ENCODE measurements at places on chromosomes 6 and 20. TPM values are rescaled to one million over a fixed set of nuclear protein-coding genes. Genes with fewer than 3 reads are reported as not detected.

The FAM217B gene
- total RNA-seq: 32.3 TPM

GRCh38 chr6:16474772-16475493 is 236.5 kb downstream of the GMPR start:
- H3K4me1 ChIP-seq: no peaks in the 10 kb centered on the region
- no peak for DNase-seq
- H3K27me3 ChIP-seq: no peaks in the 10 kb centered on the region
- H3K27ac ChIP-seq: no peak overlapping the region

GRCh38 chr20:34547844-34548613 is 10.5 kb upstream of the MAP1LC3A start:
- peak overlapping the region; percentile 4 for H3K27ac ChIP-seq
- H3K4me1 ChIP-seq: no peaks in the 10 kb centered on the region
- peaks cover 11% of the 10 kb centered on the region for H3K36me3 ChIP-seq
- DNase-seq: no peak

GRCh38 chr20:39338469-39339376 is 376.6 kb downstream of the DHX35 start:
- no peak for DNase-seq
- peaks cover 19% of the 10 kb centered on the region for H3K27me3 ChIP-seq
- H3K36me3 ChIP-seq: no peaks in the 10 kb centered on the region

DNA sequence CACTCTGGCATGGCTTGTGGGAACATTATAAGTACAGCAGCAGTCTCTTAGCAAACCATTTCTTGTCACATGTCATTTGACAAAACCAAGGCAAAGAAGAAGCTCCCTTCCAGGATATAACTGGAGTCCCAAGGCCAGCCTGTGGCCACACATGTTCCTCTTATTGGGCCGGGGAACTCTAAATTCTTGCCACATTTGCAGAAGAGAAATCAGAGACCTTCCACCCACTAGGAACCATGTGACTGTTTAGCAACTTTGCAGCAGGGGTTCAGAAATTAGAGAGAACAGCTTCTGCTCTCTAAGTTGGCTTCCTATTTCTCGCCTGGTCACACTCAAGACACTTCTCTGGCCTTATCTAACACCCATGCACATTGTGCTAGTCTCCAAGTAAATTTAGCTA is 20.4 kb upstream of the MEP1A start:
- H3K4me3 ChIP-seq: no peak overlapping the region
- H3K27me3 ChIP-seq: no peaks in the 10 kb centered on the region
- H3K36me3 ChIP-seq: no peaks in the 10 kb centered on the region
- H3K27ac ChIP-seq: no peak overlapping the region
- DNase-seq: no peak

GRCh38 chr6:38172739-38173410 is 353.3 kb downstream of the ZFAND3 start:
- no peaks in the 10 kb centered on the region for H3K27me3 ChIP-seq
- peaks cover 18% of the 10 kb centered on the region for H3K4me1 ChIP-seq
- peaks cover 15% of the 10 kb centered on the region for H3K36me3 ChIP-seq
- H3K4me3 ChIP-seq: no peak overlapping the region
- DNase-seq: no peak

DNA sequence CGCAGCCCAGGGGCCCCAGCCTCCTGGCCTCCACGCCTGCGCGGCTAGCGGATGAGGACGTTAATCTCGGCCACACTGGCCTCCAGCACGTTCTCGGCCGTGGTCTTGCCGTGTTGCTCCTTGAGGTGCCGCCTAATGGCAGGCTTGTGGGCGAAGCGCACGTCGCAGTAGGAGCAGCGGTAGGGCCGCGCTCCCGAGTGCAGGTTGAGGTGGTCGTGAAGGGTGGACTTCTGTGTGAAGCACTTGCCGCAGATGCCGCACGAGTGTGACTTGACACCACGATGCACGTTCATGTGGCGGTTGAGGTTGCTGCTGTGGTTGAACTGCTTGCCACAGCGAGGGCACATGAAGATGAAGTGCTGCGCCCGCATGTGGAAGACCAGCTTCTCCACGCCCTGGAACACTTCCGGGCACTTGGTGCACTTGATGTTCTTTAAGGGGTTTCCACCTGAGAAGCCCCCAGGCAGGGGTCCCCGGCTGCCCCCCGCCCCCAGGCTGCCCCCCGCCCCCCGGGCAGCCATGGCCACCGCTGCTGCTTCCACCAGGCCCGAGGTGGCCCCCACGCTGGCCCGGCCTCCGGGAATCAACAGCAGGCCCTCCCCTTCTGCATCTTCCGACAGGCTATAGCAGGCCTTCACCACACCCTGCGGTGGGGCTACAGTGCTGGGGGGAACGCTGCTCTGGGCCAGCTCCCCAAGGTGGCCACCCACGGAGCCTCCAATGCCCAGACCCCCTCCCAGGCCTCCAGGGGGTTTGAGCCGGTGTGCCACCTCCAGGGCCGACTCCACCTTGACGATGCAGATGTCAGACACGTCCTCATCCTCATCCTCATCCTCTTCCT is 1.8 kb downstream of the ZBTB12 start:
- peak overlapping the region; percentile 99 for H3K4me3 ChIP-seq
- no peaks in the 10 kb centered on the region for H3K27me3 ChIP-seq
- peaks cover 80% of the 10 kb centered on the region for H3K36me3 ChIP-seq
- H3K4me1 ChIP-seq: peaks cover 46% of the 10 kb centered on the region
- H3K27ac ChIP-seq: no peak overlapping the region

GRCh38 chr20:49518576-49518975 is 36.1 kb upstream of the KCNB1 start:
- no peak for DNase-seq
- no peaks in the 10 kb centered on the region for H3K36me3 ChIP-seq
- H3K4me3 ChIP-seq: no peak overlapping the region
- no peak overlapping the region for H3K27ac ChIP-seq

GRCh38 chr6:129748212-129748900 is 38.4 kb upstream of the ARHGAP18 start:
- H3K27me3 ChIP-seq: no peaks in the 10 kb centered on the region
- H3K4me3 ChIP-seq: no peak overlapping the region
- peak; percentile 39 for DNase-seq

DNA sequence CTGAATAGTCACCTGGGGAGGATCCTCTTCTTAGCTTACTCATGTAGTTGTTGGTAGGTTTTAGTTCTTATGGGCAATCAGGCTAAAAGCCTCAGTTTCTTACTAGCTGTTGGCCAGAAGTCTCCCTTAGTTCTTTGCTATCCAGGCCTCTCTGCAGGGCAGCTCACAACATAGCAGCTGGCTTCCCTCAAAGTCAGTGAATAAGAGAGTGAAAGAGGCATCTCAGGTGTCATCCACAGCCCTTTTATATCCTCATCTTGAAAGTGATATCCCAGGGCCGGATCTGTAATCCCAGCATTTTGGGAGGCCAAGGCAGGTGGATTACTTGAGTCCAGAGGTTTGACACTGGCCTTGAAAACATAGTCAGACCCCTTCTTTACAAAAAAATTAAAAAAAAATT is 42.1 kb upstream of the FOXA2 start:
- H3K27me3 ChIP-seq: no peaks in the 10 kb centered on the region
- no peak overlapping the region for H3K4me3 ChIP-seq
- H3K4me1 ChIP-seq: no peaks in the 10 kb centered on the region

GRCh38 chr6:169212897-169213813 is 40.5 kb downstream of the THBS2 start:
- peak; percentile 96 for DNase-seq
- no peaks in the 10 kb centered on the region for H3K27me3 ChIP-seq
- H3K27ac ChIP-seq: no peak overlapping the region
- peaks cover 39% of the 10 kb centered on the region for H3K4me1 ChIP-seq
- H3K4me3 ChIP-seq: peak overlapping the region; percentile 34
- no peaks in the 10 kb centered on the region for H3K36me3 ChIP-seq

GRCh38 chr6:143348531-143348930 is 102.0 kb downstream of the ADAT2 start:
- H3K27ac ChIP-seq: no peak overlapping the region
- H3K4me3 ChIP-seq: no peak overlapping the region
- H3K4me1 ChIP-seq: no peaks in the 10 kb centered on the region
- no peak for DNase-seq
- H3K27me3 ChIP-seq: no peaks in the 10 kb centered on the region
- H3K36me3 ChIP-seq: no peaks in the 10 kb centered on the region

- peaks cover 6% of the 10 kb centered on the region for H3K36me3 ChIP-seq
- DNase-seq: peak; percentile 60
- peaks cover 19% of the 10 kb centered on the region for H3K4me1 ChIP-seq
- H3K27ac ChIP-seq: no peak overlapping the region
Observed at GRCh38 chr6:148144917-148145521, 197.6 kb upstream of the SASH1 start.

- peaks cover 51% of the 10 kb centered on the region for H3K36me3 ChIP-seq
- H3K4me1 ChIP-seq: peaks cover 71% of the 10 kb centered on the region
- peak overlapping the region; percentile 29 for H3K27ac ChIP-seq
Observed at GRCh38 chr20:32477594-32478512, 107.3 kb downstream of the NOL4L start.

DNA sequence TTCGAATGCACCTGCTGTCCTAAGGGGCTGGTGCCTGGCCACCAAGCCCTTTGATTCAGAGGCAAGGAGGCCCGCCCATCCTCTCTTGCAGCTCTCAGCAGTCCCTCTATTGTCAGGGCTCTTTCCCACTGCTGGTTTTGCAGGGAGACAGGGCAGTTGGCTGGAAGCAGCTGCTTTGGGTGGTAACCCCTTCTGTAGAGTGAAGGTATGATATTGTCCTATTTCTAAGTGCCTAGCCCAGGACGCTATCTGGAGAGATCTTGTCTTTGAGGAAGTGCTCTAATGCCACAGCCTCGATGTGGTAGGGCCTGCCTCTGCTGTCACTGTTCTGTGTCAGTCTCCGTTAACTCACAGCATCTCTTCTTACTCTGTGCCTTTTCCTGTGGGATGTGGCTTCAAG is 5.6 kb downstream of the PLCG1 start:
- H3K4me1 ChIP-seq: peaks cover 34% of the 10 kb centered on the region
- no peak for DNase-seq
- H3K4me3 ChIP-seq: no peak overlapping the region
- no peaks in the 10 kb centered on the region for H3K27me3 ChIP-seq

DNA sequence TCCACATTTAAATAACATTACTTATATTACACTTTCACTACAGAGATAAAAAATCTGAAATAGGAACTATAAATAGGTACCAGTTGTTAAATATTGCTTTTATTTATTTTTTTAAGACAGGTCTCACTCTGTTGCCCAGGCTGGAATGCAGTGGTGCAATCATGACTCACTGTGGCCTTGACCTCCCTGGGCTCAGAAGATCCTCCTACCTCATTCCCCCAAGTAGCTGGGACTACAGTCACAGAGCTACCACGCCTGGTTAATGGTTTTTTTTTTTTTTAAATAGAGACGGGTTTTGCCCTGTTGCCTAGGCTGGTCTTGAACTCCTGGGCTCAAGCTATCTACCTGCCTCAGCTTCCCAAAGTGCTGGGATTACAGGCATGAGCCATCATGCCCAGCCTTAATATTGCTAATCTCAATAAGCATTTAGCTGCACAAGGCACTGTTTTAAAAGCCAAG is 17.3 kb downstream of the EEF1E1 start:
- peak overlapping the region; percentile 27 for H3K27ac ChIP-seq
- H3K36me3 ChIP-seq: peaks cover 25% of the 10 kb centered on the region
- H3K4me3 ChIP-seq: no peak overlapping the region

DNA sequence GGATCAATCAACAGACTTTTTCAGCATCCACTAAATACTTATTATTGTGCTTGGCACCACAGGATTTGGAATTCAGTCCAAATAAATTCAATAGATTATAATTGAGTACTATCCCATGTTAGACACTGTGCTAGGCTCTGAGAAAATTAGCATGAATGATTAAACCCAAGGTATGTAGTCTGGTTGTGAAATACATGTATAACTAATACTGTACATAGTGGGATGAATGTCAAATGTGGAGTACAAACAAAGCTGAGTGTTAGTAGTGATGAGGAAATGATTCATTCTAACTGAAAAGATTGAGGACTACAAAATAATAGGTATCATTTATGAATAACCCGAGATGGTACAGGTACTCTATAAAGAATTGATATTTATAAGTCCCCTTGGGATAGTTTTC is 111.9 kb upstream of the FLRT3 start:
- peak overlapping the region; percentile 98 for H3K27ac ChIP-seq
- H3K4me1 ChIP-seq: peaks cover 61% of the 10 kb centered on the region
- peaks cover 6% of the 10 kb centered on the region for H3K36me3 ChIP-seq
- peak overlapping the region; percentile 21 for H3K4me3 ChIP-seq
- no peaks in the 10 kb centered on the region for H3K27me3 ChIP-seq

DNA sequence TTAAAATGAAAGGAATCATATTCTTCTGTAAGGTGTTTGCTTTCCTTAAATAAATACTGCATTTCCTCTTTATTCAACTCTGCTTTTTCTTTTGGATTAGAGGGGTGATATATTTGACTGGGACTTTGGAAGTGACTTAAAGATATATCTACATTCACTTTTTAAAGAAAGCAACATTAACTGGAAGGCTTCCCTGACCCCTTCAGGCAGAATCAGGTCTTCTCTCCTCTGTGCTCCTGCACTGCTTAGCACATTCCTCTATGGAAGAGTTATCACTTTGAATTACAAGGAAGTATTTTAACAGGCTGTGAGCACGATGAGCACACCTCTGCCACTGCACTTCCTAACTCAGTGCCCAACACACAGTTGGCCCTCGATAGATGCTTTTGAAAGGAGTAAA is 59.2 kb upstream of the POU3F2 start:
- H3K36me3 ChIP-seq: no peaks in the 10 kb centered on the region
- H3K4me1 ChIP-seq: peaks cover 22% of the 10 kb centered on the region
- H3K27me3 ChIP-seq: peaks cover 13% of the 10 kb centered on the region

DNA sequence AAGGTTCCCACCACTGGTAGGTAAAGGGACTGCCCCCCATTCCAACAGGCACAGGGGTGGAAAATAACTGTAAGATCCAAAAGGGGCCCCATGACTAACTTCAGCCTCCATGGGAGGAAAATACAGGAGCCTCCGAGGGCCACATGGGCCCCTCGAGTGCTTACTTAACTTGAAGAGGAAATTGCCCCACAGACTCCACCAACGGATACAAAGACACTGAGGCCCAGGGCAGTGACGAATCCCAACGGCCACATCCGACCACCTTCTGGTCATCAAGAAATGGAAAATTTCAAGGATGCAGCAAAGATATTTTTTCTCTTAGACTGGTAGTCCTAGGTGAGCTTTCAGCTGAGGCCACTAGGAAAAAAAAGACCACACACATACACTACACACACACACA is 116.0 kb upstream of the MRPS10 start:
- peaks cover 10% of the 10 kb centered on the region for H3K4me1 ChIP-seq
- peaks cover 11% of the 10 kb centered on the region for H3K27me3 ChIP-seq
- H3K27ac ChIP-seq: no peak overlapping the region
- no peak for DNase-seq
- no peak overlapping the region for H3K4me3 ChIP-seq
- no peaks in the 10 kb centered on the region for H3K36me3 ChIP-seq

GRCh38 chr6:5162355-5162754 is 77.2 kb downstream of the PPP1R3G start:
- H3K4me3 ChIP-seq: no peak overlapping the region
- H3K36me3 ChIP-seq: peaks cover 7% of the 10 kb centered on the region
- peaks cover 18% of the 10 kb centered on the region for H3K4me1 ChIP-seq
- H3K27me3 ChIP-seq: no peaks in the 10 kb centered on the region
- H3K27ac ChIP-seq: no peak overlapping the region

- peaks cover 9% of the 10 kb centered on the region for H3K4me1 ChIP-seq
- H3K36me3 ChIP-seq: no peaks in the 10 kb centered on the region
- H3K27me3 ChIP-seq: no peaks in the 10 kb centered on the region
- no peak overlapping the region for H3K27ac ChIP-seq
Observed at GRCh38 chr20:11296951-11297350, 620.7 kb upstream of the BTBD3 start.

All from Calu3 (cell line).